ENCODE measurements at places on chromosomes 16 and 17.

GRCh38 chr17:57436565-57436964 is 180.2 kb downstream of the MSI2 start:
- DNase-seq: no peak

DNA sequence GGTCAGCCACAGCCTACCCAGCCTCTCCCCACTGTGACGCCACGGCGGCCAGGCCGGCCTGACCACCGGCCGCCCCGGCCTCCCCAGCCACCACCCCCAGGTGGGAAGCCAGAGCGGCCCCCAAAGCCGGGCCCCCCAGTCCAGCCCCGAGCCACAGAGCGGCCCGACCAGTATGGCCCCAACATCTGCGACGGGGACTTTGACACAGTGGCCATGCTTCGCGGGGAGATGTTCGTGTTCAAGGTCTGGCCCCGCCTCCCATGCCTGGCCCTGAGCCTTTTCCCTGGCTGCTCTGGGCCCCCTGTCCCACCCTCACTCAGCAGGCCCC is 16.0 kb downstream of the MMP15 start:
- no peak for DNase-seq

GRCh38 chr17:47810200-47810821 is 11.3 kb downstream of the OSBPL7 start:
- DNase-seq: no peak

DNA sequence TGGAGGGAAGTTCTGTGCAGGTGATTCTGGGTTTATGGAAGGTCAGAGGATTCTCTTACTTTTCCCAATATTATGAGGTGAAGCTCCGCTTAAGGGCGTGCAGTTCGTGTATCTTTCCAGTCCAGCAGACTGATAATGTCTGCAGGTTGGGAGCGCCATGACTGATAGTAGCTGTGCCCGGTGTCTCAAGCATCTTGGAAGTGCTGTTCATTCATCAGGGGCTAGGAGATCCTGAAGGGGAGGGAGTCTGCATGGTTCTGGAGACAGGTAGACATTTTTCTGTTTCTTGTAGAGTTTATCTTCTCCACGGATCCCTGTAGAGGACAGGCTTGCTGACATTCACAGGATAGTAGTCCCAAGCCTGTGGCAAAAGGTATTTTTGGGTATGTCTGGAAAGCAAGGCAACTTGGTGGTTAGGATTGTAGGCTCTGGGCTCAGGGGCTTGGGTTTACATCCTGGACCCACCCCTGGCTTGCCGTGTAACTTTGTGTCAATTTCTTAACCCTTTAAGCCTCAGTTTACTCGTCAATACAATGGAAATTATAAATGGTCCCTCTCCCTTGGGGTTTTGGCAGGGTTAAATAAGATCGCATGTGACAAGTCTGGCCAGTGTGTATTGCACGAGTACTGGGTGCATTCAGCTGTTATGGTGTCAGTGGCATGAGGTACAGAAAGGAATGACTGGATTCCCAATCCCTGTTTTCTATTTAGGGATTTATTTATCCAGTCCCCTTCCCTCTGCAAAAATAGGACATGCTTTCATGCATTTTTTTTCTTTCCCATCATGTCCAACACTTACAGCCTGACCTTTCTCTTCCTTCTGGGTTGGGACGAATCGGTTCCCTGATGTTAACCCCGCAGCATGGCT is 8.2 kb downstream of the HLF start:
- no peak for DNase-seq

DNA sequence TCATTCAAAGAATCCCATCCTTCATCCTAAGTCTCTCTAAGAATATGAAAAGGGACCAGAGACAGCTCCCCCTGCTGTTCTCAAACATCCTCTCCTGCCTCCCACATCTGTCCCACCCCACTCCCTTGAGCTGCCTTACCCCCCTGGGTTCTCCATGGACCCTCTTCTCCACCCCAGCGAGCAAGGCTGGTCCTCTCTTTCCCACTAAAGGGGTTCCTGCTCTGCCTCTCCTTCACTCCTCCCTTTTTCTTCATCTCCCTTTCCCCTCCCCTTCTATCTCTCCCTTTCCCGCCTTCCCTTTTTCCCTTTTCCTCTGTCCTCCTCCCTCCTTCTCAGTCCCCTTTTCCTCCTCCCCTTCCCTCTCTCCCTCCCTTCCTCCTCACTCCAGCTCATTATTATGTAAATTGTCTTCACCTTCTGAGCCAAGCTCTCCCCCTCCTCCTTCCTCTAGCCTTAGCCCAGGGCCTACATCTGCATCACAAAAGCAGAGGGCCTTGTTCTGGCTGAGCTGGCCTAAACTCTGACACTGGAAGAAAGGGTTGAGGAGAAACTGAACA is 90.0 kb downstream of the GNAO1 start:
- DNase-seq: no peak

- DNase-seq: no peak
Measured at GRCh38 chr16:68493412-68494070, 45.2 kb upstream of the SMPD3 start.

- no peak for DNase-seq
Measured at GRCh38 chr17:55402374-55402773, 19.3 kb downstream of the MMD start.

GRCh38 chr16:6356911-6357310 is 975.7 kb upstream of the RBFOX1 start:
- no peak for DNase-seq

DNA sequence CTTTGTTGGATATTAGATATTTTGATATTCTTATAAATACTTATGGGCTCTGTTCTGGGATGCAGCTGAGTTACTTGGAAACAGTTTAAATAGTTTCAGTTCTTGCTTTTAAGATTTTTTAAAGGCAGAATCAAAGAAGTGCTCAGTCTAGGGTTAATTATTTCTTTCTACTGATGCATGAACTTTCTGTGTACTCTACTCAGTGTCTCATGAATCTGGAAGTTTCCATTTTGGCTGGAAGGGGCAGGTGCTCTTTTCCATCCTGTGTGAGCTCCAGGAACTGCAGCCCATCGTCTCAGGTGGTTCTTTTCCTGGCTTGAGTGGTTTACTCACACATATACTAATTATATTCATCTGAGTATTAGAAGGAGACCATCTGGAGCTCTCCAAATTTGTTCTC is 61.1 kb upstream of the CPHXL start:
- no peak for DNase-seq

DNA sequence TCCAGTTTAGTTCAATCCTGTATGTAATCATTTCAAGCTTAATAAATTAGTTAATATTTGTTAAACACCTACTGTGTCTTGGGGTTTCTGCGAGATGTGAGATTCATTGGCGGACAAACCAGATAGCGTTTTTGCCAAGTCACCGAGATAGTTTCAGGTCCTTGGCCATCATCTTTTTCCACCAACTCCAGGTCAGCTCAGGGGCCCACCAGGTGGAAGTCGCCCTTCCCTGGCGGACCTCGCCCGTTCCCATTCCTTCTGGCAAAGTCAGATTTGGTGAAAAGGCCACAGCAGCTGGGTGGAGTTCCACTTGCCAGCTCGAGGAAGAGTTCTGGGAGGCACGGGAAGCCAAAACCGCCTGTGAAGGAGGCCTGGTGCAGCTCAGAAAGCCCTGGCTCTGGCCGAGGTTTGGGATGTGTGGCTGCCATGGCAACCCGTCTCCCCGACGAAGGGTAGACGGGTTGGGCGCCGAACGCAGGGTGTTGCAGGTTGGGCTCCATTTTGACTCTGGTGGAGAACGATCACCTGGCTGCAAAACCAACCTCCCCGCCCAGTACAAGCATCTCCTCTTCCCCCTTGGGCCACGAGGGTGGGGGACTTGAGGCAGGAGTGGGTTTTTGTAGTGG is 39.5 kb downstream of the CMIP start:
- no peak for DNase-seq

DNA sequence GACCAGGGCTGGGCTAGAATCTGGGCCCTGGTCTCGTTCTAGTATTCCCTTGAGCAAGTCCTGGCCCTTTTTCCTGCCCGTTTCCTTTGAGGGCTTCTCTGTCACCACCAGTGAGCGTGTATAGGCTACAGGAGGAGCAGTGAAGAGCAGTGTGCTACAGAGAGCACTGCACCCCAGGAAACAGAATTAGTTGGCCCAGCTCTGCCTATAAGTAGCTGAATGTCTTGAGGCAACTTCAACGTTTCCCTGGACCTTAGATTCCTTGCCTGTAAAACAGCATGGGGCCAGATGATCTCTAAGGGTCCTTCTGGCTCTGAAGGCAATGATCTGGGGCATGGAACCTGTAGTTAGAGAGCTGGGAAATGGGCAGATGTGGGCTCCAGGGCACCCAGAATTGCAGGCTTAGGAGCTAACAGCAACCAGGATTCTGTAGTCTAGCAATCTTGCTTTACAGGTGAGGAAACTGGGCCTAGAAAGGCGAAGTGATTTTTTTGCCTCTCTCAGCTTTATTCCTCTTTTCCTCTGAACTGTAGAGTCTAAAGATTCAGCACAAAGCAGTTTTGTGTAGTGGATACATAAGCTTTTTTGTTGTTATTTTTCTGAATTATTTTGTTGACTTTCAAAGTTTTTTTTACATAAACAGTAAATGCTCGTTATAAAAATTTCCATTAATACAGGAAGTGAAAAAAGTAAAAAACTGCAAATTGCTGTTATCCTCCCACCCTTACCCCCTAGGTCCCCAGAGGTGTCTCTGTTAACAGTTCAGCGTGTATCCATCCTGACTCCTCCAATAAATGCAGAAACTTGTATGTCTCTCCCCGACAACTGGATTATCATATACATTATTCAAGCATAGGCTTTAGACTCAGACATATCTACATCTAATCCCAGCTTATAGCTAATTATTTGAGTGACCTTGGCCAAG is 1.7 kb upstream of the MYL4 start:
- DNase-seq: no peak

DNA sequence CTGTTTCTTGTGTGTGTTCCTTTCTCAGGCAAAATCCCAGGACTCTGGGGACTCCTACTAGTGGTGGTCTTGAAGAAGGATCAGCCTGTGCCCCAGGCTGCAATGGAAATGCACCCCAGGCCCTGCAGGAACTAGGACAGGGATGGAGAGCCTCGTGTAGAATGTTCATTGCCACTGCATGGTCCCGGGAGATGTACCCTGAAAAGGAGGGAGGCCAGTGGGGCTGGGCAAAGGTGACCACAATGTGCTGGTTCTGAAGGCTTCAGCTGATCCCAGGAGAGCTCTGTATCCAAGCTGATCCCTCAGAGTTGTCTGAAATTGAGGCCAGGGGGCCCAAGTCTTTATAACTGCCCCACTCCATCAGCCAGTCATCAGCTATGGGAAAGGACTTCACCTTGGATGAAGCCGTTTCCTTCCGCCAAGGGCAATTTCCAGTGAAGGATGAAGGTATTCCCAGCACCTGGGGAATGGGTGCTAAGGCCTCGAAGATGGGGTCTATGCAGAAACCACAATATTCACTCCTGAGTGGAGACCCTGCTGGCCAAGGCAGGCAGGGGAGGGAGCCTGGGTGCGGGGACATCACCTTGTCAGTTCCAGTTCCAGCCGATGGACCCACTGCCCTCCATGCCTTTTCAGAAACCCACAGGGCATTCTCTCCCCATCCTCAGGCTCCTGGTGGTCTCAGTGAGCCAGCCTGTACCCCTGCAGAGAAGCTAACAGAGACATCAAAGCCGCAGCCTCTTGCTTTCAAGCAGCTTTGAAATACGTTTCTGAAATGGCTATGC is 59.9 kb upstream of the CDH5 start:
- DNase-seq: no peak

DNA sequence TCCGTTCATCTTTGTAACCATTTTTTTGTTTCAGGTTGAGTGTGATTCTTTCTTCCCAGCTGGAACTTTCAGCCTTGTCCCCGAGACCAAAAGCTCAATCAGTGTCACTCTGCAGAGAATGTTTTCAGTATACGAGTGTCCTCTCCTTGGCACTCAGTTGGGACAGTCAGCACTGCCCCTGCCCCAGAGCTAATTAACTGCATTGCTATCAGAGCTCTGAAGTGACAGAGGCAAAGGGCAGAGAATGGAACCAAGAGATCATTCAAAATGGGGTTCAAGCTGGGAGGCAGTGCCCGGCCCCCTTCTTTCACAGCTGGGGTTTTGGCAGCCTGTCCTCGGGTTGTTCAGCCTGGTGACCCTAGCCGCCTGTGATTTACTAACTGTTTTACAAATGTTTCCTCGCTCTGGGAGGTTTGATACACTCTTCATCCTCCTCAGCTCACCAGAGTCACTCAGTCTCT is 195.9 kb upstream of the TBX2 start:
- no peak for DNase-seq

GRCh38 chr16:81544700-81545271 is 100.2 kb downstream of the CMIP start:
- no peak for DNase-seq

DNA sequence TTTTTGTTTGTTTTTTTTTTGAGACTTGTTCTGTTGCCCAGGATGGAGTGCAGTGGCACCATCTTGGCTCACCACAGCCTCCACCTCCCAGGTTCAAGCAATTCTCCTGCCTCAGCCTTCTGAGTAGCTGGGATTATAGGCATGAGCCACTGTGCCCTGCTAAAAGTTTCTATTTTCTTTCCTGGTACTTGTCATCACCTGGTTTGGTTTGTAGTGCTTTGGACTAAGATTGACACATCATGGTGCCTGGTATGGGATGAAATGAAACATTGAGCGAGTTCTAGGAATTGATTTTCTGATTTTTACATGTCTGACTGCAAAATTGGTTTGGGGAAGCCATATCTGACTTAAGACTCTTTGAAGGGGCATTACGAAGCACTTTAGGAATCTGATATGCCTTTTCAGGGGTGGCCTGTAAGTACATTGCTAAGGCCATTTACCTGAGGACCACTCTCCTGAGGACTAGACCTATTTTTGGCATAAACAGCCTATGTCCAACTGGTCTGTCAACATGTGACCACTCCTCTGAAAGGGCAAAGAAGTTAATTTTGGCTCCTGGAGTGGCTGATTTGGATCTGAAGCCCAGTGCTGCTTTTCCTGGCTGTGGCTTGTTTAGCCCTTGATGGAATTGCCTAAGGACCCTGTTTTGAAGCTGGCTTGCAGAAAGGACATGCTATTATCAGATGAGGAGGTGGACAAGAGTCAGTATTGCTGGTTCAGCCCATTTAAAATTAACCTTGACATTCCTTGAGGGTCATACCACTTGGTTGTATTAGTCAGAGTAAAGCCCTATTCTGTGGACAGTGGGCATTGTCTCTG is 18.4 kb upstream of the TBKBP1 start:
- no peak for DNase-seq

DNA sequence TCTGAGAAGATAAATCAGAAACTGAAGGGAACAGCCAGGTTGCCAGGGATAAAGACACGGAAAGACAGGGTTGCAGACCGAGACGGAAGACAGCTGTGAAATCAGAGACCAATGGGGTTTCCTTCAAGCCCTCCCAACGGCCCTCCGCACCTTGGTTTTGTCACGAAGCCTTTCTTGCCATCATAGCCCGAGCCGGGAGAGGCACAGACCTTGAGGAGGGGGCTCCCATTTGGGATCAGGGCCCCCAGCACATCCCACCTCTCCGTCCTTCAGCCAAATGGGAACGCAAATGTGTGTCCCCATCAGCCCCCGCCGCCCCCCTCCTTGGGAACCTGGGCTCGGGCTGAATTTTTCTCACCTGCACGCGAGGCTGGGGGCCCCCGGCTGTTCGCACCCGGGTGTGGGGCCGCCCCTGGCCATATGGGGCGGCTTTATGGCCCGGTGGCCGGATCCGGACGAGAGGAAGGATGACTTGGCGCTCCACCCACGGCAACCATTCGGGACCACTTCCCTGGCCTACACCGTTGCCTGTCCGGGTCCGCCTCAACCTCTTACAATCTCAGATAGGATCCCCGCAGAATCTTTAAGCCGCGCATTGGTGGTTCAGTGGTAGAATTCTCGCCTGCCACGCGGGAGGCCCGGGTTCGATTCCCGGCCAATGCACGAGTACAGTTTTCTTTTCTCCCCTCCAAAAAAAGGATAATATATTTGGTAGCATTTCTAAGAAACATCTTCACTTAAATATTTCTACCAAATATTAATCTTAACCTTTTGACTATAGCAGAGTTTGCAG is 1.4 kb upstream of the HES7 start:
- DNase-seq: no peak
